NCI-H187 treated with DMSO at 0.1 percent for 48 hours (cell line): ENCODE measurements at places on chromosomes 12 and 14.

DNA sequence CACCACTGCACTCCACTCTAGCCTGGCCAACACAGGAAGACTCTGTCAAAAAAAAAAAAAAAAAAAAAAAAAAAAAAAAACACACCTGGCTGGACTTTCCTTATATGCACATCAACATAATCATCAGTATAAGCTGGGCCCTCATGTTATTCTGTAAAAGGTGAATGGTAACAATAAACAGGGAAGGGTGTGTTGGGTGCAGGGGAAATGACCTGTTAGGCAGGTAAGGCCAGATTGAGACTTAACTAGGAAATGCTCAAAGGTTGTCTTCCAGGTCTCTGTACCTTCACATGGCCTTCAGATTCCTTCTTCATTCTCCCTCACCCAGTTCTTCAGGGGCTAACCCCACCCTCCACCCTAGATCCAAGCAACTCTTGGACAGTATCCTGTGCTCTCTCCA, 47.5 kb downstream of the ESR2 start:
- no peak for DNase-seq

- no peak for DNase-seq
Observed at GRCh38 chr14:59207506-59207933, 19.1 kb downstream of the DAAM1 start.

- DNase-seq, result no peak
Observed at GRCh38 chr14:49986343-49987014, 93.6 kb downstream of the ARF6 start.

GRCh38 chr14:40981247-40981646, 625.4 kb upstream of the LRFN5 start:
- no peak for DNase-seq

- no peak for DNase-seq
Observed at GRCh38 chr12:56462565-56462964, 5.8 kb upstream of the SPRYD4 start.

DNA sequence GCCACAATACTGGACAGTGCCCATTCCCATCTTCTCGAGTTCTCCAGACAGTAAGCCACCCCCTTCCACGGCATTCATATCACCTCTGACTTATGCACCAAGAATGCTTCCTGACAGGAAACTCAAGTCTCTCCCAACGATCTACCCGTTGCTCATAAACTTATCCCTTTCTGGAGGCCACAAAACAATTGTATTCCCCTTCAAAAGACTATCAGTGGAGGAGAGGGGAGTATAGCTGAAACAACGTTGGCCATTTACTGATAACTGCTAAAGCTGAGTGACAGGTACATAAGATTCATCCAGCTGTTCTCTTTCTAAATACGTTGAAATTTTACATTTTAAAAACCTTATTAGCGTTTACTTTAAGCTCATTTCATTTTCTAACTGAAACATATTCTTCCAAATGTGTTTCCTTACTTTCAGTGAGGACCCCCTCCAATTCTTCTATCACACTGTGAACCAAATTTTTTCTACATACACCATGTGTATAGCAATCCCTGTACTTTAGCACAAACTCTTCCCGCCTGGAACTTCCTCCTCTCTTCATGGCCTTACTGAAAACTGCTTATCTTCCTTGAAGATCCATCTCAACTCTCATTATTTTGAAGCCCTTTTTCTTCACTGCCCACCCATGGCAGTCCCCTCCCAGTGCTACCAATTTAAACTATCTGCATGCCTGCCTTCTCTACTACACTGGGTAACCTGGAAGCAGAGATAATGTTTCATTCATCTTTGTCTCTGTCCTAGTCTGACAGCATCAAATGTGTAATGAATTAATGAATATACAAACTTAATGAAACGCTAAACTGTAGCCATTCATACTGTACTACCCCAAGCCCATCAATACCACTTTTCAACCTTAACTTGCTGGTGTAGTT, 28.8 kb downstream of the ATXN2 start:
- no peak for DNase-seq

DNA sequence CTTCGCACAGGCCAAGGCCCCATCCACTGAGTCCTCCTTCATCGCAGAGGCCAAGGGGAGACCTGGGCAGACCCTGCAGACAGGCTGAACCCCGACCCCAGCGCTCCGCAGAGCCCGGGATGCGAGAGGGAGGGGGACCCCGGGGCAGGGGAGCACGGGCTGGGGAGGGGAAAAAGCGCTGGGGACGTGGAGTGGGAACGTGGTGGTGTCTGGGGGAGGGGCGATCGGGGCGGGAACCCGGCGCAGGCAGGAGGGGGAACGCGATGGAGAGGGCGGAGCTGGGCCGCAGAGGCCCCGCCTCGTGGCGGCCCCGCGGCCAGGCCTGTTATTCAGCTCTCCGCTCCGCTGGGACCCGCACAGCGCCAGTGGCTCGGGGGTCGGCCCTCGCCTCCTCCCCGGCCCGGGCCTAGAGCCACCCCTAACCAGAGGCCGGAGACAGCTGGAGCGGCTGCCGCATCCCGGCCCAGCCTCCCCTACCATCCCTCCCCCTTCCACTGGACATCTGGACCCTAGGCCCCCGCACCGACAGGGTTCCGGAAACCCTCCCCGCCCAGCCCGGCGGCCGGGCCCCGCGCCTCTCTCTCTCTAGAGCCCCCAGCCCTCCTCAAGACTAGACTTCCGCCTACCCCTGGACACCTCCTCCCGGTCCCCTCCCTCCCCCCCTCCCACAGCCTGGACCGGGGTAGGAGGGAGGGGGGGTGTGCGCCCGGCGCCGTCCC, at the start of gene ARHGEF25:
ARHGEF25 (plus strand) TSS at position 328 of the 719 bp plus-strand sequence. CDS start 460 bp downstream, outside the sequence.
- DNase-seq, result no peak

DNA sequence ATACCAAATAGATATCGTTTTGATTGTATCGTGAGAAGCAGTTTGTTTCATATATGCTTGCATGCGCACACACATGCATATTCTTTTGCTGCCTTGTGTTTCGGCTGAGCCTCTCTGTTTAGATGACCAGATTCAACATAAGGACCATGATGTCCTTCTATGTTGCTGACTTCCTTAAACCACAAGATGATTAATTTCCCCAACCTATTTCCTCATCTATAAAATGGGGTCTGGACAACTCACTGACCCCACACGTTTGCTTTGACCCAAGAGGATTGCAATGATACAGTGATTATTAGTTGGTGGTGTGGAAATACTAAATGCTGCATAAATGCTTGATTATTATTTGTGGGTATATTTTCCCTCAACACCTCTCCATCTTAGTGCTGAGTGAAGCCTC, 16.8 kb upstream of the FOS start:
- DNase-seq, result no peak

DNA sequence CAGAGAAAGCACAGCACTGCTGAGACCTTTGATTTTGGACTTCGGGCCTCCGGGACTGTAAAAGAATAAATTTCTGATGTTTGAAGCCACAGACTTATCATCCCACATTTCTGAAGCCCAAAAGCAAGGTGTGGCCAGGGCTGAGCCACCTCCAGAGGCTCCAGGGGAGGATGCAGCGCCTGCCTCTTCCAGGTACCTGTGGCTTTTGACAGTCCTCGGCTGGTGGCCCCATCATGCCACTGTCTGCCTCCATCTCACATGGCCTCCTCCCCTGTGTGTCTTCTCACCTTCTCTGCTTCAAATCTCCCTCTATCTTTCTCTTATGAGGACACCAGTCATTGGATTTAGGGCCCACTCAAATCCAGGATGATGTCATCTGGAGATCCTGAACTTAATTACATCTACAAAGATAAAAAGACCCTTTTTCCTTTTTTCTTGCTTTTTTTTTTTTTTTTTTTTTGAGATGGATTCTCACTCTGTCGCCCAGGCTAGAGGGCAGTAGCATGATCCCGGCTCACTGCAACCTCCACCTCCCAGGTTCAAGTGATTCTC, 15.4 kb downstream of the GSC start:
- no peak for DNase-seq

- no peak for DNase-seq
Observed at GRCh38 chr12:104520242-104520900, 63.6 kb downstream of the CHST11 start.

- DNase-seq, result no peak
Observed at GRCh38 chr14:44935155-44935554, 26.6 kb downstream of the KLHL28 start.

GRCh38 chr12:111444314-111444924, 38.7 kb downstream of the SH2B3 start:
- no peak for DNase-seq

DNA sequence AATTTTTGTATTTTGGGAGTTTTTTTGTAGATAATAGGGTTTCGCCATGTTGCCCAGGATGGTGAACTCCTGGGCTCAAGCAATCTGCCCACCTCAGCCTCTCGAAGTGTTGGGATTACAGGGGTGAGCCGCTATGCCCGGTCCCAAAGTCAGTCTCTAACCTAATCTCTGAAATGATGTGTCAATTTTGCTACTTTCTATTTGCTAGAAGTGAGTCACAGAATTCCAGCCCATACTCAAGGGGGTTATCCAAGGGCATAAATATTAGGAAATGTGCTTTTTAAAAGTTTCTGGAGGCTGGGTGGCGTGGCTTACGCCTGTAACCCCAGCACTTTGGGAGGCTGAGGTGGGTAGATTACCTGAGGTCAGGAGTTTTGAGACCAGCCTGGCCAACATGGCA, 40.5 kb downstream of the RESF1 start:
- no peak for DNase-seq

GRCh38 chr12:68361953-68362352, 29.8 kb upstream of the MDM1 start:
- DNase-seq, result no peak

GRCh38 chr12:128810182-128811127, 13.3 kb downstream of the SLC15A4 start:
- no peak for DNase-seq
